ENCODE measurements at places on chromosomes 3 and 15.
A peak's percentile ranks its signal among the peaks of the same experiment; 100 is the strongest.

DNA sequence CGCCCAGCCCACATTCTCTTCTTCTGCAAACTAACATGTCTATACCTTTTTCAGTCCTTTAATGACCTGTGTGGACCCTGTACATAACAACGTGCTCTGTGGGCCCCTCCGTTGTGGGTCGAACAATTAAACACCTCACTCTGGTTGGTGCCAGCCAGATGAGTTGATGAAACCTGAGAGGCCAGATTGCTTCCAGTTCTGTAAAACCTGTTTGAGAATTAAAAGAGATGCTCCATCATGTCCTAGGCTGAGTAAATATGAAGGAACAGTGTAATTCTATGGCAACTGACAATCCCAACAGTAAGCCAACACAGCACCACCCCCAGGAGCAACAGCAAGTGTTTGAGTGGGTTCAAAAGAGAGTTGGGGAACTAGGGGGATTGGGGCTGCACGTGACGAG is 5.7 kb upstream of the THBS1 start:
- no peak for DNase-seq

DNA sequence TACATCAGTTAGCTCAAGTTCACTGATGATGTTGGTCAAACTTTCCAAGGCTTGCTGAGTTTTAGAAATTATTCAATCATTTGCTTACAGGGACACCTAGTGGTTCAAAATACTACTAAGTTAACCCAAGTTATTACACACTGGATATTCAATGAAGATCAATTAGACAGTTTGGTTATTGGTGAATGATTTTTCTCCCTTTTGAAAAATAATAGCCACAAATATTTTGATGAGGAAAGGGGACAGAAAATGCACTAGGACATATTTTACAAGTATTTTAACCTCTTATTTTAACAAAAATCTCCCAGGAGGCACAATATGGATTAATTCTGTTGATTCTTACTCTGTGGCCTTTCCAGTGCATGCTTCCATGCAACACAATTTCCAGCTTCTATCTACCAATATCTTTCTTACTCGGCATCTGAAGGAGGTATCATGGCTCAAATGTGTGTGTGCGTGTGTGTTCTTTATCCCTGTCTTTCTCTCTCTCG is 20.1 kb upstream of the GOLGA6L2 start:
- no peak for DNase-seq

- DNase-seq, result no peak
Observed at GRCh38 chr3:46910166-46910760, 32.7 kb downstream of the PTH1R start.

DNA sequence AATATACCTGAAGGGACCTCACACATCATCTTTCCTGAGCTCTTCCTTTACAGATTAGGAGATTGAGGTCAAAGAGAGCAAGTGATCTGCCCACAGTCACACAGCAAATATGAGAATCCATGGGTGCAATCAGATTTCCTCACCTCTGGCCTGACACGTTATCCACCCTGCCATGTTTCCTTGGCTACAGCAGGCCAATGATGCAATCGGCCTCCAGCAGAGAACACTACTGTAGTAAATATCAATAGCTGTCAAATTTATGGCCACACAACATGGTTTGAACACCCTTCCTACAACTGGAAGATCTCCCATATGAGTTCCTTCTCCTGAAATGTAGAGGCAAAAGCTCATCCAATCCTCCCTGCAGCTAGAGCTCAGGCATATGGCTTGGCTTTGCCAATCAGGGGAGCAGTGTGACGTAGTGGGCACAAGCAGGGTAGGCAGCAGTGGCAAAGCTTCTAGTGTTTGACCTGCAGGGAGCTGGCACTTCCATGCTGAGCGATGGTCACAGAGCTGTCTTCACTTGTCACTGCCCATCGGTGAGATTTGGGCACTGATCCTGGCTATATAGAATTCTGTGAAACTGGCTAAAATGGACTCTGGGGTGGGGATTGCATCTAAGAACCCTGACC is 271.3 kb downstream of the TJP1 start:
- DNase-seq, result no peak

GRCh38 chr3:7800006-7800780 is 701.4 kb upstream of the LMCD1 start:
- DNase-seq, result no peak

DNA sequence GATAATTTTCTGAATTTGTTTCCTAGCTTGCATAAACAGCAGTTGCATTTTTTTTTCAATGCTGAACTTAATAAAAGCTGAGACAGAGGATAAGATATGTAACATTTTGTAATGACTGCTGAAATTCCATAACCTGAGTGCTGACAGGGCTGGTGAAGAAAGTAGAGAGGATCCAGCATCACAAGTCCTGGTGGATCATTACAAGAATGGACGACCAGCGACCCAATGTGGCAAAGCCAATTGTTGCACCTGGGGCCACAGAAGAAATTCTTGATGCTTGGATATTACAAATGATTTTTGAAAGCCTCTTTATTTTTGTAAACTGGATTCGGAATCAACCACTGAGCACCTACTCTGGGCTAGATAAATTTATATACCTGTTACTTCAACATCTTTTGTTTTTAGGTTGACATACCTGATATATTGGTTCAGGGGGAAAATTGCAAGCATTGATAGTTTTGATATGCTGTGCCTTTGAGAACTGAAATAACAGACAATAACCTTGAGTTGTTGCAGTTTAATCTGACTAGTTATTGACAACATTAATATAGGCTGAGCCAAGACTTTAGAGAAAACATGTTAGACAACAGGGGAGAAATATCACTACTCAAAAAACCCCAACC is 3.9 kb upstream of the ACTL6A start:
- DNase-seq, result peak; percentile 18

- no peak for DNase-seq
Observed at GRCh38 chr3:101722394-101723173, 1.8 kb upstream of the CEP97 start.

DNA sequence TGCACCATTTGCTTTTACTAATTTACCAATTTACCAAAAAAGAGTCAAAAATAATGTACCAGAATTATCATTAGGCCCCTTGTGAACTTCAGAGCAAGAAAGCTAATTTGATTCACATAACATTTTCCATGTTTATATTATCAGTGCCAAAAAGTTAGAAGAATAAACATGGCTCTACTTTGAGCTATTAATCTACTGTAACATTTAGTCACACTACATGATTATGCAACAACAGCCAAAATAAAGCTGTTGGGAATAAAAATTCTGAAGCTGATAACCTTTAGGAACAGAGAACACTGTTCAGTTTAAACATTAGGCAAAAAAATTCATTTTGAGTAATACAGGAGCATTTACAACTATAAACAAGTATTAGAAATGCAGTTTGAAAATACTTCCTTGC is 63.6 kb downstream of the PROS1 start:
- no peak for DNase-seq

- no peak for DNase-seq
Observed at GRCh38 chr15:68349151-68349550, 71.6 kb downstream of the FEM1B start.

DNA sequence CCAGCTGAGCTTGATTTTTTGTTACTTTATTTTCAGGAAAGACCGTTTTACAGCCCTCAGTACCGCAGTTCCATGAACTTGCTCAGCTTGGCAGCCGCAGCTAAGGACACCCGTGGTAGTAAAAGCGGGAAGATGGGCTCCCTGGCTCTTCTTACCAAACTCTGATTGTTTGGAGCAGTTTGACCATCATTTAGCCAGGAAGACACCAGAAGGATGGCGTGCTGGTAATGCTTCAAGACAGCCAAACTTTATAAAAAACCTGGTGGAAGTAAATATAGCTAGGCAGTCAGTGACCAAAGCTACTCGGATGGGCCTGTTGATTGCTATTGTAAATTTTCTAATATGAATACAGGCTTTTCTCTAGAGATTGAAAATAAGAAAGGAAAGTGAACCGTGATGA is 28.9 kb downstream of the POLR2M start:
- no peak for DNase-seq

GRCh38 chr3:54785976-54786375 is 141.9 kb downstream of the LRTM1 start:
- DNase-seq, result no peak

GRCh38 chr3:196496183-196496582 is 7.4 kb downstream of the RNF168 start:
- DNase-seq, result no peak

- no peak for DNase-seq
Observed at GRCh38 chr3:104040896-104041295, 1325.8 kb upstream of the ALCAM start.

GRCh38 chr3:171967932-171968678 is 71.3 kb upstream of the FNDC3B start:
- no peak for DNase-seq

DNA sequence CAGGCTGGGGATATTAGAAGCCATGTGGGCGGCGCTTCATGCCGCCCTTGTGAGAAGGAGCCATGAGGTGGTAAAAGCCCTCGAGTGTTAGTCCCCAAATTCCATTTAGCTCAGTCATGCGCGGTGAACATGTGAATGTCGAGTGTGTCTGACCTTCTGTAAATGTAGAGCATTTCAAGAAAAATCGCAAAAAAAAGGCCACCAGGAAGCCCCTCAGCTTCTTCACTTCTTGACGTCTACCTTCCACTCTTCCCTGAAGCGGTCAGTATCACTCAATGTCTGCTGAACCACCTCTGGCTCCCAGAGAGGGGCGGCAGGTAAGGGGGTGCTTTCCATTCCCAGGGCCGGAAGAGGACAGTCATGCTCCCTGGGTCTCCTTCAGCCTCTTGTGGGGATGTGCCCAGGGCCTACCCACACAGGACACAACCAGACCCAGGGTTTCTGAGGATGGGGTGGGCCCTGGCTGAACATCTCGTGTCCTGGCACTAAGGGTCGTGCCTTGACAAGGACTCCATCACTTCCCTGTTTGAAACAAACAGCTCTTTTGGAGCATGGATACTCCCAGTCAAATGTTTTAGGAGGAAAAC is 274.9 kb downstream of the FAM43A start:
- no peak for DNase-seq

- no peak for DNase-seq
Observed at GRCh38 chr3:157611536-157612076, 108.4 kb upstream of the VEPH1 start.

GRCh38 chr3:155934230-155934629 is 63.8 kb downstream of the GMPS start:
- no peak for DNase-seq
